ENCODE measurements at places on chromosomes 12 and 14.

DNA sequence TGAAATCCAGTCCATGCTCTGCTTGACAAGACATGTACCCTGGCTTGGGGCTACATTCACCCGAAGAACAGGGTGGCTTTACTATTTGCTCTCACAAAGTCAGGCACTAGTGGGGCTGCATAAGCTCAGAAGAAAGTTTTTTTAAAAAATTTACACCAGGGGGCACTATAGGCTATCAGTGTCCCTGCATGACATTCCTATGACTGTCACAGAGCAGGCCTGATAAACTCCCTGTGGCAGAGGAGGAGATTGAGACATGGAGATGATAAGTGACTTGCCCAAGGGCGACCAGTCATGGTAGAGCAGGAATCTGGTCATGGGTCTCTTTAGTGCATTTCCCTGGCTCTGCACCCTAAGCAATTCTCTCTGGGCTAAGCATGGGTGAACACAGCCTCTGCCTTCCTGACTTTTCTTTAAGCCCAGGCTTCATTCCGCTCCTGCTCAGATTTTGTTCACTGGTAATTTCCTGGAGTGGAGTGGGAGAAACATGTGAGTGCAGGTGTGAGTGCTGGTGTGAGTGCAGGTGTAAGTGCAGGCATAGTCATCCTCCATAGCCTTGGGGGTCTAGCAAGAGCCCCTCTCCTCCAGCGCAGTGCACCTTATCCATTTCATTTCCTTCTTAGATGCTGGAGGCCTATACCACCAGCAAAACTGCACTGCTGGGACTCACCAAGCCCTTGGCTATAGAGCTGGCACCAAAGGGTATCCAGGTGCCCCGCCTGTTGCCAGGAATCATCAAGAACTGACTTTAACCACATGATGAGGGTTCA is 91.6 kb downstream of the DHRS2 start:
- no peak for DNase-seq

DNA sequence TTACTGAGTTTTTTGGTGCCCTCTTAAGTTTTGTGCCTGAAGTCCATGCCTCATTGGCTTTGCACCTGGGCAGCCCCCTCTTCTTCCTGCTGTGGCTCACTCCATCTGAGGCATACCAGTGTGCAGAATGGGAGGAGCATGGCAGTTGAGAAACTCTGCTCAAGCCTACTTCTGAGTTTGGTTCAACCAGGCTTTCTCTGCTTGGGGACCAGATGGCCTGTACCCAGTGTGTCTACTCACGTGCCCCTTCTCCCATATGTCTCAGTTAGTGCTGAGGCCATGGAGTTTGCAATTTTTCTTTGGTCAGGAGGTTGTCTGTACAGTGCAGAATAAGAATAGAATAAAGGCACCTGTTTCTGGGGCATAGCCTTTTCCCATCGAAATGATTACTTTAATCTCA is 383.3 kb upstream of the DDHD1 start:
- DNase-seq: no peak

- DNase-seq: no peak
These were observed 11.1 kb upstream of the RERGL start for GRCh38 chr12:18101043-18101442.

GRCh38 chr14:98445718-98446117 is 826.3 kb downstream of the BCL11B start:
- no peak for DNase-seq

DNA sequence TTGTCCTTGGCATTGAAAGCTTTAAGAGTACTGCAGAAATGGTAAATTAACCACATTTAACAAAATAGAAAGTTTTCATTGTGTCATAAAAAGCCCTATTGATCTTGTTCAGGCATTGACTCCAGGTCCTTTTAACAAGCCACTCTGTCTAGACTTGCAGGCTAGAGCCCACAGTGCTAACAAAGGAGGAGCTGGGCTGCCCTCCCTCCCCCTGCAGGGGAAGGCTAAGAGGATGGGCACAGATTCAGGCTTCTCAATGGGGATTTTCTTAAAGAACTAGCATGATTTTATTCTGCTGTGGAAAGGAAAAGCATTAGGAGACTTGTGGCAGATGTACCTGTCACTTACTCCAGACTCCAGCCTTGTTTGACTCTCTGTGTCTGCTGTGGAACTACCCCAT is 463.6 kb downstream of the NRXN3 start:
- no peak for DNase-seq

DNA sequence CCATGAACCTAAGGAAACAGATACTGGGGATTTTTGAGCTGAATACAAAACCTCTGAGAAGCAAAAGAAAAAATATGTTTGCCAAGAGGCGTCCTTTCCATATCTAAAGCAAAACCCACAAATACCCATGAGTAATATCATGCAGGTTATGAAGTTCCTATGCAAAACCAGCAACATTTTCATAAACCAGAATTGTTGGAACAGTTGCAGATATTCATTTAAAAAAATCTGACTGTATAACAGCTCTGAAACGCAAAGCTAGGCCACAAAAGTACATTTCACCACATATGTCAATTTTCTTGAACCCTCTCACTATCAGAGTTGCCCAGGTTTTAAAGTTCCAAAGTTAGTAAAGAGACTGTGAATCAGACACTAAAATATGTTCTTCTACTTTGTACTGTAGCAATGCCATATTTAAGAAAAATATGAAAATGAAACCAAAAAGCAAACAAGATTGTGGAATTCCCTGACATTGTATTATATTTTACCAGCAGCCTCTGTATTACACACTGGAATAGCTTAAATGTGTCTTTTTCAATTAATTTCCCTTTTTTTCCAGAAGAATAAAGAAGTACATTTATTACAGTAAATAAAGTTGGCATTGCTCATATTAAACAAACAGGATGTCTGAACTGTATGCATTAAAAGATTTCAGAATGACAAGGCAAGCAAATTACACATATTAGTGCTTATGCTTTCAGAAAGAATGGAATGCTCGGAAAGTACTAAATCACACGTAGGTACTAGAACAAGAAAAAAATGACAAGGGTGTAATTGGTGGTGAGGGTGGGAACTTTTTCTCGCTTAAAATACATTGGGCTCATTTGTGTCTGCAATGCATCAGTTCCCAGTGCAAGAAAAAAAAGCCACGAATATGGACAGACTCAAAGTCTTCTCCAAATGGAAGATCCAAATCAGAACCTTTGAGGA is 33.6 kb upstream of the HIF1A start:
- DNase-seq: no peak

GRCh38 chr12:113058553-113058952 is 2.0 kb downstream of the DTX1 start:
- no peak for DNase-seq

DNA sequence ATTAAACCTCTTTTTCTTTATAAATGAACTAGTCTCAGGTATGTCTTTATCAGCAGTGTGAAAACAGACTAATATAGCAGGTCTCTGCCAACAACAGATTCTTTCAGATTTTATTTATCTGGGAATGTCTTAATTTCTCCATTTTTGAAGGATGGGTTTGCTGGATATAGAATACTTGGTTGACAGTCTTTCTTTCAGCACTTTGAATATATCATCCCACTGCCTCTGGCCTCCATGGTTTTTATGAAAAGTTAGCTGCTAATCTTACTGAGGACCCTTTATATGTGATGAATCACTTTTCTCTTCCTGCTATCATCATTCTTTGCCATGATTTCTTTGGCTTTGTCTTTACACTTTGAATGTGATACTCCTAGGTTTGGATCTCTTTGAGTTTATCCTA is 148.0 kb downstream of the ANO6 start:
- no peak for DNase-seq

DNA sequence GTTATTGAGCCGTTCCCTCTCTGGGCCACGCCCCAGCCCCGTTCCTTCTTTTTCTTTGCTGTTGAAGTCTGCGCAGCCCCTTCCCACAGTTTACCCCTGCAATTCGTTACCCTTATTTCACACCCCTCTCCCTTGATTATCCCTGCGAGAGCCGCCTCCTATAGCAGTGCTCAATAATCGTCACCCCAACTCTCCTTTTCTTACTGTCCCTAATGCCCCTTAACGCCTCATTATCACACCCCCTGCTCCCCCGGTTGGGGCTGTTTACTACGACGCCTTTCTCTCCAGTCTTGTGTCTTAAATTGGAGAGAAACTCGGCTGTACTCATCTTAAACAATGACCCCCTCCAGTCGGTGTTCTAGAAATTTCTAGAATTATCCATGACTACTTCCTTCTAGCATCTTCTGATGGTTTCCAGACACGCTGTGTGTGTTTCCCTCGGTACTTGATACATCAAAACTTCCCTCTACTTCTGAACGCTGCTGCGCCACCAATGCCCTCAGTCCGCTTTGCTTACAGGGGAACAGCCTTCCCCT is 713 bp upstream of the FBXL14 start:
- no peak for DNase-seq

Data from NCI-H2029 (cell line).